Fibroblast of upper back skin (primary cell): ENCODE measurements at places on chromosomes 1 and 21.
A peak's percentile ranks its signal among the peaks of the same experiment; 100 is the strongest.

DNA sequence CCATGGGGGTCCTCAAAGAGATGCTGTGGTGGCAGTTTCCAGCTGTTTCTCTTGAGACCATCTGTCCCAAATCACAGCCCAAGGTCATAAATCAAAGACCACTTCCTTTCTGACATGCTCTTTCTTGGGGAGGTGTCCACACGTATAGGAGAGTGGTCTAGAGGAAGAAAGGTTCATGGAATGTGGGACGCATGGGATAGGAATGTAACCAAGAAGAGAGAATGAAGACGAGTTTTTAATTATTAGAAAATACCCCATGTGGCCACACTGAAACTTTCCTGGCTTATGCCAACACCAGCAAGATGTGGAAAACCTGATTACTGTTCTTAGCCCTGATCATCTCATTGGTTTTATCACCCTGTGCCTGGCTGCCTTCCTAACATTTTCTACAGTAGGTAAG, 124.2 kb upstream of the IFFO2 start:
- DNase-seq = peak; percentile 79

DNA sequence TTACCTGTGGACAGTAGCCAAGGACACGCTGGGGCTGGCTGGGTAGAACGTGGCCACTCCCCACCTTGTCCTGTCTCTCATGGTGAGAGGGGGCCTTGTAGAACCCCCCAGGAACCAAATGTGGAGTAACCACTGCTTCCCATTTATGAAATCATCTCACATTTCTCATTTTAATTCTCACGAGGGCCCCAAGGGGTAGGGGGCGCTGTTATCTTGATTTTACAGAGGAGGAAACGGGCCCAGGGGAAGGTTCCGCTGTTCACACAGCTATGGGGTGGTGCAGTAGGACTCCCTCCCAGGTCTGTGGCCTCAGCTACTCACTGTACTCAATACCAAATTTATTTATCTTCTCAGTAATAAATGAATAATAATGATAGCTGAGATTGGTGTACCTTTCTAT, 5.5 kb downstream of the SMPDL3B start:
- DNase-seq = peak; percentile 38

DNA sequence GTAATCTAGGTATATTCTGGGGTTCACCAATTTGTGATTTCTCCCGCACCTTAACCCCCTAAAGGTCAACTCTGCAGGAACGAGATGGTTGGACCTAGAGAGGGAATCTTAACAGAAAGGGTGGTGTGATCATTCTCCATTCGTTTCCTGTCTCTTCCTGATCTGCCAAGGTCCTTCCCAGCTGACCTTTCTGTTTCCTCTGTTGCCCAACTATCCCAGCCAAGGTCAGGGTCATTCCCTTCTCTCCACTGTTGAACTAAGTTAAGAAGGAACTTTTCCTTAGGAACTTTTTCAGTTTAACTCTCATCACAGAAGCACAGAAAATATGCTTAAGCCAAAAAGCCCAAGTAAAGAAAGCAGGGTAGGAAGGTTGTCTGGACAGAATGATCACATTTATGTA, 49.3 kb downstream of the KAZN start:
- DNase-seq = no peak

- DNase-seq = peak; percentile 23
Measured at GRCh38 chr1:231172411-231172810, 10.6 kb downstream of the TRIM67 start.

GRCh38 chr1:43786960-43787359, 79.6 kb downstream of the ST3GAL3 start:
- peak; percentile 62 for DNase-seq

DNA sequence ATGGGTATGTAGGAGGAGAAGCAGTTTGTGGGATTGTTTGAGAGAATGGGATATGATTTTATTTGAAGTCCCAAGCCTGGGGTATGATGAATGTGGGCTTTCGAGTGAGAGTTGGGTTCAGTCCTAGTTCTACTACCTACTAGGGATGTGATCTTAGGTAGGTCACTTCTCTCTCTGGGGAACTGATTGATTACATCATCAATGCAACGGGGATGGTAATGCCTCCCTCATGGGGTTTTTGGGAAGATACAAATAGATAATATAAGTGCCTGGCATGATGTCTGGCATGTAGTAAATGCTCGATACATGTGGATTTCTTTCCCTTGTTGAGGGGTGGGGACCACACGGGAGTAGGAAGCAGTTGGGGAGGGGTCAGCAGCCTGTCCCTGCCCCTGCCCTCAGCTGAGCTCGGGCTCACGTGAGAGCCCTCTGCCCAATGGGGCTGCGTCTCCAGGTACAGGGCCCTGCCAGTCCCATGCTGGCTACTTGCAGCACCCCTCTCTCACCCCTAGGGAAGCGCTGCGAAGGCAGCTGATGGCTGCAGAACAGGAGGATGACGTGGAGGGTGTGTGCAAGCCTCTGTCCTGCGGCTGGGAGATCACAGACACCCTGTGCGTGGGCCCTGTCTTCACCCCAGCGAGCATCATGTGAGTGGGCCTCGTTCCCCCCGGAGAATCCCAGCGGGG, 38.7 kb downstream of the AZIN2 start:
- no peak for DNase-seq

GRCh38 chr1:16980473-16981268, at the start of gene MFAP2:
Gene MFAP2, minus strand, starts transcription at chr1:16980620. Its CDS starts 2,347 bp downstream, at chr1:16978273.
- peak; percentile 56 for DNase-seq

DNA sequence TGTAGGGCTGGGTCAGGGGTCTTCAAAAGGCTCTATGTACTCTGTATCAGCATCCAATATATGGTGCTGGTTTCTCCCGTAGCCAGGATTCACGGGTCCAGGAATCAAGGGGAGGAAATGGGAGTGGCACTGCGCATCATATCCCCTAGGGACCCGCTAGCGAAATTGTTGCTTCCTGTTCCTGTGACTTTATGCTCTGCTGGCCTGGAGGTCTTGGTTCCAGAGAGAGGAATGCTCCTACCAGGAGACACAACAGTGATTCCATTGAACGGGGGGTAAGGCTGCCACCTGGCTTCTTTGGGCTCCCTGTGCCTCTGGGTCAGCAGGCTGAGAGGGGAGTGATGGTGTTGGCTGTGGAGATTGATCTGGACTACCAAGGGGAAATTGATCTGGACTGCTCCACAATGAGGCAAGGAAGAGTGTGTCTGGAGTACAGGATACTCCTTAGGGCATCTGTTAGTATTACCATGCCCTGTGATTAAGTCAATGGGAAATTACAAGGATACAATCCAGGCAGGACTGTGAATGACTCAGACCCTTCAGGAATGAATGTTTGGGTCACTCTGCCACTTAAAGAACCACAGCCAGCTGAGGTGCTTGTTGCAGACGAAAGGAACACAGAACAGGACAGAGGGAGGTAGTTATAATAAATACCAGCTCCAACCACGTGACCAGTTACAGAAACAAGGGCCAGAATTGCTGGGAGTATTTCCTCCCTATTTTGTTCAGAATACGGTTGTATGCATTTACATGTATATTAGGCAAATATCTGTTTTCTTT, 10.2 kb downstream of the SPSB1 start:
- DNase-seq = peak; percentile 96

- no peak for DNase-seq
Measured at GRCh38 chr1:116569776-116570357, 959 bp downstream of the CD58 start.

- DNase-seq = no peak
Measured at GRCh38 chr1:161983725-161984124, 39.9 kb downstream of the OLFML2B start.

DNA sequence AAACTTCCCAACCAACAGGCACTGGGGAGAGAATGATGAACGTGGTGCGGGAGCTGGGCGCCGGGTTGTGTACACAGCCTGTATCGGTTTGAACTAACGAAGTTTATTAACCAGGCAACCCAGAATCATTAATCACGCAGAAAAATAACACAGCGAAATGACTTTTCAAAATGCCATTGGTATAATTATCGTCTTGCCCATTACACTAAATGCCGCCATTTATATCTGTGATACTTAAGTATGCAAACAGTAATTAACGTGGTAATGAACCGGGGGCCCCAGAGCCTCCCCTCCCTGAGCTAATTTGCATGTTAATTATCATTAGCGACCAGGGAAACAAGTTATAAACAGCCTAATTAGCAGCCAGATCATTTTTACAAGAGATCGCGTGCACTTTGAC, 5.1 kb upstream of the TTC34 start:
- no peak for DNase-seq

DNA sequence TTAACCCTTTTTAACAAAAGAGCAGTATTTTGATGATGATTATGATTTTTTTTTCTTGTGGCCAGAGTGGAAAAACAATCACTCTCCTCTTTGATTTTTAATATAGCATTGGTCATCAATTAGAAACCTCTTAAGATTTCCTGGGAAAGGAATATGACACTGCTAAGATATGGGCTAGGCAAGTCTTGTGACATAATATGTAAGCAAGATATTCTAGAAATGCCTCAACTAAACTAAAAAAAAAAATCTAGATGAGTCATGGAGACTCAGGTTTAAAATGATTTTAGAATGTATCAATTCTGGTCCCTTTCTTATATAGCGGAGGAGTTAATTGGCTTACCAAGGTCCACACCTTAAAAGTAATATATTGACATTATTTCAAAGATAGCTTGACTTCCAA, 60.3 kb upstream of the JUN start:
- DNase-seq = peak; percentile 35

DNA sequence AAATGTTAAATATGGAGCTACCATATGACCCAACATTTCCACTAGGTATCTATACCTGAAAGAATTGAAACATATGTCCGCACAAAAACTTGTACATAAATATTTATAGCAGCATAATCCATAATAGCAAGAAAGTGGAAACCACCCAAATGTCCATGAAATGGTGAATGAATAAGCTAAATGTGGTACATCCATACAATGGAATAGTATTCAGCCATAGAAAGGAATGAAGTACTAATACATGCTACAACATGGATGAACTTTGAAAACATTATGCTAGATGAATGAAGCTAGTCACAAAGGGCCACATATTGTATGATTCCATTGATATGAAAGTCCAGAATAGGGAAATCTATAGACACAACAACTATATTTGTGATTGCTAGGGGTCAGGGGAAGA, 20.0 kb upstream of the BLACAT1 start:
- DNase-seq = no peak

DNA sequence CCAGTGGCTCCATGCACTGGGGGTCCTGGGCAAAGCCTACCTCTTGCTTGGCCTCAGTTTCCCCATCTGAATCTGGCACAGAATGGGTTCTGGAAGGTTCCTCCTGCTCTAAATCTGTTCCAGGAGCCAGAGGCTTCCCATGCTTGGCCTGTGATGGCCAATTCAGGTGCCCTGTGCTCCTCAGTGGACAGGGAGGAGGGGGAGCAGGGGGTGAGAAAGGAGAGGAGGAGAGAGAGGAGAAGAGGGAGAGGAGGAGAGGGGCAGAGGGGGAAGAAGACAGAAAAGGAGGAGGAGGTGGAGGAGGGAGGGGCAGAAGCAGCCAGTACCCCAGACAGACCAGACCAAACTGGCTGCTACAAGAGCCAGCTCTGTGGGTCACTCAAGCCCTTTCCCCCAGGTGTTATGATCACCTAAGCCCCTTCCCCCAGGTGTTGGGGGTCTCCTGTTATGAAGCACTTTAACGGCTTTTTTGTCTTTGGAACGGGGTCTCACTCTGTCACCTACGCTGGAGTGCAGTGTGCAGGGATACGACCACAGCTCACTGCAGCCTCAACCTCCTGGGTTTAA, 43.7 kb downstream of the TRIM11 start:
- DNase-seq = no peak

- no peak for DNase-seq
Measured at GRCh38 chr1:156225677-156226014, 12.8 kb downstream of the PMF1 start.

- DNase-seq = no peak
Measured at GRCh38 chr1:196933531-196934189, 9.9 kb upstream of the CFHR2 start.

GRCh38 chr1:210940081-210940617, 193.8 kb downstream of the KCNH1 start:
- no peak for DNase-seq

DNA sequence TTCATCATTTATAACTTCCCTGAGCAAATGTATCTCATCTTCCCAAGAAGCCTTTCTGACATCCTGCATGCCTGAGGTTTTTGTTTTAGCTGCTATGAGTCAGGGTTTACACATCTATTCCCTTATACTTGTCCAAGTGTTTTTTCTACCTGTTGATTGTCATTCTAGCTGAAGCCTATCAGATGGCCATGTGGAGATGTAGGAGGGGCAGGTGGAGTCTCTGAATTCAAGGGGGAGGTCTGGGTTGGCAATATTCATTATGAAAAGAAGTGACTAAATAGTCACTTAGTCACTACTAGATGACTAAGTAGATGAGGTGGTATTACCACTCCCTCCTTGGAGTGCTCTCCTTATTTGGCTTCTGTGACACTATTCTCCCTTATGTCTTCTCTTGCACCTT, 52.4 kb downstream of the XCL1 start:
- DNase-seq = peak; percentile 88
